Naive thymus-derived CD8-positive, alpha-beta T cell (primary cell): ENCODE measurements at places on chromosomes 4 and X. TPM values are rescaled to one million over a fixed set of nuclear protein-coding genes. Genes with fewer than 3 reads are reported as not detected.

Gene TMPRSS11D
- total RNA-seq: not detected

Gene PRKG2
- 5.2 TPM for total RNA-seq

Gene PNMA3
- total RNA-seq: 9.4 TPM

Gene SCOC
- 26.3 TPM for total RNA-seq

GRCh38 chr4:183843248-183843671 is 61.8 kb upstream of the STOX2 start:
- no peak overlapping the region for H3K27ac ChIP-seq
- no peak for DNase-seq
- H3K4me3 ChIP-seq: no peak overlapping the region
- peaks cover 14% of the 10 kb centered on the region for H3K27me3 ChIP-seq

DNA sequence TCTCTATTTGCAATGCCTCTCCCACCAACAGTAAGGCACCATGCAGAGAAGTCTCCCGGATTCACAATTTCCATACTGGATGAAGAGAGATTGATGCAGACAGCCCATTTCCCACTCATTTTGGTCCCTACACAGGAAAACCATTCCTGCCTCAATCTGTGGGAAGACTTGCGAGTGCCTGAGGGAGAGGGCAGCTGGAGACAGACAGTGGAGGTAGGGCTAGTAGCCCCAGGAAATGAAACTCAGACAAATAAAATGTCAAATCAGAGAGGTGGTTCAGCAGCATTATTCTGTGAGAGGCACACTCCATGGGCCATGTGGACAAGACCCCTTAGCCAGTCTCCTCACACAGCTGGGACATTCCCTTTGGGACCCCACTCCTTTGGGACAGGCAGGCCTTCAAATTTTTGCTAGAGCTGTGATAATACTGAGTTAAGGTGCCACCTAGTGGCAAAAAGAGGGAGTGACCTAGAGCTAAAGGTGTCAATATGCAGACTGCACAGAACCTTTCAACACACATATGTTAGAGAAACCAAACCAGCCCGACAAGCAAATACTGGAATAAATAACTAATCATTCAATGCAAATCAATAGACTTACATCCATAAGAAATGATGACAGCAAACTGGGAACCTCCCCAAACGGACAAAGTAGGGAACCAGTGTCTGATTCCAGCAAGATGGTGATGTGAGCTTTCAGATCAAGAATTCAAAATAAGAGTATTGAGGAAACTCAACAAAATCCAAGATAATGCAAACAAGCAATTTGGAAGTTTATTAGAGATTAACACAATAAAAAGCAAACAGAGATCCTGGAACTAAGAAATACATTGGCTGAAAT is 1865.3 kb upstream of the AGA start:
- H3K27ac ChIP-seq: no peak overlapping the region
- no peak for DNase-seq
- H3K27me3 ChIP-seq: no peaks in the 10 kb centered on the region
- H3K4me1 ChIP-seq: no peaks in the 10 kb centered on the region
- no peaks in the 10 kb centered on the region for H3K36me3 ChIP-seq

GRCh38 chr4:154478128-154478527 is 13.5 kb downstream of the DCHS2 start:
- H3K36me3 ChIP-seq: no peaks in the 10 kb centered on the region
- H3K4me3 ChIP-seq: no peak overlapping the region
- H3K27ac ChIP-seq: no peak overlapping the region
- H3K27me3 ChIP-seq: peaks cover 3% of the 10 kb centered on the region

GRCh38 chr4:124640022-124640730 is 72.4 kb downstream of the ANKRD50 start:
- no peak overlapping the region for H3K27ac ChIP-seq
- DNase-seq: no peak
- H3K27me3 ChIP-seq: peaks cover 5% of the 10 kb centered on the region
- H3K4me3 ChIP-seq: no peak overlapping the region
- no peaks in the 10 kb centered on the region for H3K36me3 ChIP-seq

DNA sequence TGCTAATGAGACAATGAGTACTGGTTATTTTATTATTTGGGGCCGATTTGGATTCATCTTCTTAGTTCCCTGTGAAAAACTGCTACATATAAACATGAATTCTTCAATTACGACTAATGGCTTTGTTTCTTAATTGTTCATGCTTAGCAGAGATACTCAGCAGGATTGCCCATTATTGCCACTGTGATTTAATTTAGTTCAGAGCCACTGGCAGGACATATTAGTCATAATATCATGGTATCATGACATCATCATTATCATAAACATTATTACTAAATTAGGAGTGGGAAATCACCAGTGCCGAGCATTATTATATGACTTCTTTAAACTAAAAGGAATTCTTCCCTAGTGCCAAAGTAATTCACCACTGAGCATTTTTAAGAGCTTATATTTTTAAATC is 201.4 kb downstream of the SPOCK3 start:
- H3K27ac ChIP-seq: no peak overlapping the region
- DNase-seq: no peak
- H3K4me3 ChIP-seq: no peak overlapping the region

DNA sequence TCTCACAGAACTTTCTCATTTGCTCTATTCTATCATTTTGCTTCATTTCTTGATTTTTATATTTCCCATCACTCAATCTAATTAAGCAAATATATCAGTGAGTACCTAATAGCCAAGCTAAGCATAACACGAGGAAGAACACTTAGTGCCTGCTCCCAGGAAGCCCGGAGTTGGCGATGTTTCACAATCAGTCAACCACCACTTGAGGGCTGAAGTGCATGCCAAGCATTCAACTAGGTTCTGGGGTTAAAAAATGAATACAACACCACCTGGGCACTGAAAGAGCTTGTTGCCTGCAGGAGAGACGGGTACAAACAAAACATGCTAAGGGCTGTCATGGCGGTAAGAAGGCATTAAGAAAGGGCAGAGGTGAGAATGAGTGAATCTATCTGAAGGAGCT is 47.5 kb downstream of the UCHL1 start:
- no peak overlapping the region for H3K27ac ChIP-seq
- H3K36me3 ChIP-seq: no peaks in the 10 kb centered on the region
- H3K27me3 ChIP-seq: peaks cover 17% of the 10 kb centered on the region
- H3K4me3 ChIP-seq: no peak overlapping the region
- no peak for DNase-seq
- no peaks in the 10 kb centered on the region for H3K4me1 ChIP-seq

- H3K36me3 ChIP-seq: no peaks in the 10 kb centered on the region
- H3K4me1 ChIP-seq: no peaks in the 10 kb centered on the region
- H3K27ac ChIP-seq: no peak overlapping the region
- no peak overlapping the region for H3K4me3 ChIP-seq
Measured at GRCh38 chr4:150207871-150208270, 129.6 kb downstream of the DCLK2 start.

DNA sequence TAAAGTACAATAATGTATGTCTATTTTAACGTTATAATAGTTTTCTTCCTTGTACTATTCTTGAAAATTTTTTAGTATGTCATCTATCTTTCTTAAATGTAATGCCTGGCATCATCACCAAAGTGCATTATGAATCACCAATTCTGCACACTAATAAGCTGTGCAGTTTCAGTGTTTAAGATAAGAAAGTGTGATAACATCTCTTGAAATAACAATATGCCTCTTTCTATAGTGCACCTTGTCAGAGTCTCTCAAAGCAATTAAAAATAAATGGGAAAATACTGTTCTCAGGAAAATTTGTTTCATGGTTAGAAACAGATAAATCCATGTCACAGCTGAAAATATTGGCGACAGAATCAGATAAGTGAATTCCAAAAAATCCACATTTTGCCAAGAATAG is 457.4 kb upstream of the PCDH10 start:
- H3K27me3 ChIP-seq: no peaks in the 10 kb centered on the region
- DNase-seq: no peak
- H3K27ac ChIP-seq: no peak overlapping the region
- no peak overlapping the region for H3K4me3 ChIP-seq
